ENCODE measurements at places on chromosomes 16 and 17. TPM values are rescaled to one million over a fixed set of nuclear protein-coding genes. Genes with fewer than 3 reads are reported as not detected.

GRCh38 chr17:8629371-8630226 lies 926 bp downstream of the MYH10 start:
- DNase-seq, result no peak

The OR1F1 gene
- not detected for total RNA-seq

- no peak for DNase-seq
Measured at GRCh38 chr16:78773706-78774105, 674.3 kb downstream of the WWOX start.

DNA sequence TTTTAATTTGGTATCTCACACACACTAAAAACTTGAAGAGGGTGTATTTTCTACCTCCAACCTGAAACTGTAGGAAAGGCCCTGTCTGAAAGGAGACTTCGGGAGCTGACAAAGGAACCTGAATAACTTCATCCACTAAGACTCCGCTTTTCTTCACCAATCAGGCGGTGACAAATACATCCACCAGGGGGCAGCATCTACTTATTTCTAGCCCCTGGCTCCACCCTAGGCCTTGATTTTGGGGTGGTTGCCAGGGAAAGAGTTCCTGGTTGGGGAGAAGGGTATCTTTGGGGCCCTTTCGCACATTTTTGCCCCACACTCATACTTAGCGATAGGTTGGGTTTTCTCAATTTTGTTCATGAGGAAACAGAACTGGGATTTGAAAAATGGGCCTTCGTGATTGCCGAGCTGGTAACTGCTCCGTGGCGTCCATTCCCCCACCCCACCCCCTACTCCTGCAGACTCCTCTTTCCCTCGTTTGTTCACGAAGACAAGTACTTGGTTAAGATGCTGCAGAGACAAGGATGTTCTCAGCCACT lies 4.8 kb upstream of the ARL4D start:
- peak; percentile 96 for DNase-seq

The SMIM36 gene
- not detected for total RNA-seq

- DNase-seq, result no peak
Measured at GRCh38 chr17:54339731-54340130, 517.0 kb downstream of the KIF2B start.

The GUCY2D gene
- total RNA-seq, result not detected

DNA sequence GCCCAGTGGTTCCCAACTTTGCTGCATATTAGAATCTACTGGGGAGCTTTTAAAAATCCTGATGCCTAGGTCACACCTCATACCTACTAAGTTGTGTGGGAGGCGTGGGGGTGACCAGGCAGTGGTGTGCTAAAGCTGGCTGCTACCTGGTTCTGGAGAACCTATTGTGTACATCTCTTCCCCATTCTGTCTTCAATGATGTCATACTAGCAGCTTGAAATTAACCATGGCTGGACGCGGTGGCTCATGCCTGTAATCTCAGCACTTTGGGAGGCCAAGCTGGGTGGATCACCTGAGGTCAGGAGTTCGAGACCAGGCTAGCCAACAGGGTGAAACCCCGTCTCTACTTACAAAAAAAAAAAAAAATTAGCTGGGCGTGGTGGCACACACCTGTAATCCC lies 11.3 kb upstream of the NLK start:
- no peak for DNase-seq

GRCh38 chr16:57345021-57345420 lies 13.6 kb upstream of the CCL22 start:
- no peak for DNase-seq

The CRISPLD2 gene
- 76.4 TPM for total RNA-seq

GRCh38 chr16:7714775-7715174 lies 382.1 kb downstream of the RBFOX1 start:
- DNase-seq, result no peak

The FBF1 gene
- 6.3 TPM for total RNA-seq

DNA sequence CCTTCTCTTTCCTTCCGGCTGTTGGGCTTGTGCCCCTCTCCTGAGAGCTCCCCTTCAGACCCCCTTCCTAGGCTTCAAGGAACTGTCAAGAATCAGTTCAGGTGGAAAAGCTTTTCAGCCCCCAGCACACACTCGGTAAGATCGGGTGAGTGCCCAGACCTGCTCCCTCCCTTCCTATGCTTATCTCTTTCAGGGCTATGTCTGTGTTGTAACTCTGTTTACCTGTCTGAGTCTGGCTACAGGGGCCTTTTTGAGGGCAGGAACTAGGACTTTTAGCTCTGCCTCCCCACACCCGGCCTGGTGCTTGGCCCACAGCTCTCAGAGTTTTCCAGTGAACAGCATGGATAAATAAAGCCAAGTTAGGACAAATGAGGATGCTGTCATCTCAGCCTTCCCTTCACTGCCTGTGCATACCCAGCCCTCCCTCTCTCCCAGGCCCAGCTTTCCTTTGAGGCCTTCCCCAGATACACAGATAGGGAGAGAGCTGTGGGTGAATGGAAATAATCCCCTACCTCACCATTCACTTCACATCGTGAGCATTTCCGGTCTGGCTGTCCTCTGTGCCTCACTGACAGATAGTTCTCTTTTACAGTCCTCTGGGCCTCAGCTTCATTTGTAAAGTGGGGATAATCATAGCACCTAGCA lies 5.7 kb upstream of the MRPS23 start:
- DNase-seq, result no peak

GRCh38 chr17:78977997-78978973 lies 1.4 kb downstream of the LGALS3BP start:
- no peak for DNase-seq

GRCh38 chr16:84737192-84738011 lies 37.6 kb downstream of the USP10 start:
- no peak for DNase-seq

- no peak for DNase-seq
Measured at GRCh38 chr17:82350182-82351030, 8.6 kb upstream of the TEX19 start.

DNA sequence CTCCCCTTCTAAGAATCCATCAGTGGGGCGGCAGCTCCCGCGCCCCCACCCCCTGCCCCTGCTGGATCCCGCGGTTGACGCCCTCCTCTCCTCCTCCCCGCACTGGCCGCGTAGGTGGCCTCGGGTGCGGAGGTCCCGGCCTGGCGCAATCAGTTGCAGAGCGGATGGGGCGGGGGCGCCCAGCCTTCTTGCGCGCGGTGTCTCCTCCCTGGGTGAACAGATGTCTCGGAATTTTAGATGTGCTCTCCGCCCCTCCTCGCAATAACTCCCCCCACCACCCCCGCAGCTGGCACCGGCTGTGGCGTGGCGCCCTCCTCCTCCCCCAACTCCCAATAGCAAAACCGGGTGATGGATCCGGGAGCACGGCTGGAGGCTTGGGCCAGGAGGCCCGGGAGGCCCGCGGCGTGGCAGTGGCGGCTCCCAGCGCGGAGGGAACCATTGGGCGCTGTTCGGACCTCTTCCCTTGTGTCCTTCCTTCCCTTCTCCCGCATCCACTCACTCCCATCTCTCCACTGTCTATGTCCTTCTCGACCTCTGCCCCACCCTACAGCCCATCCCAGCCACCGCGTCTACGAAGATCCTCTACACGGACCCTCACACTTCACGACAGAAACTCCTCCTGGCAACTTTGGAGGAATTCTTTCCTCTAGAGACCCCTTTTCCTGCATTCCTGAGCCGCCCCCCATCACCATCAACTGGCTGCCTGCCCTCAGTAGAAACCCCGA lies 11.0 kb downstream of the NEUROD2 start:
- no peak for DNase-seq

The NOXO1 gene
- 0.30 TPM for total RNA-seq

DNA sequence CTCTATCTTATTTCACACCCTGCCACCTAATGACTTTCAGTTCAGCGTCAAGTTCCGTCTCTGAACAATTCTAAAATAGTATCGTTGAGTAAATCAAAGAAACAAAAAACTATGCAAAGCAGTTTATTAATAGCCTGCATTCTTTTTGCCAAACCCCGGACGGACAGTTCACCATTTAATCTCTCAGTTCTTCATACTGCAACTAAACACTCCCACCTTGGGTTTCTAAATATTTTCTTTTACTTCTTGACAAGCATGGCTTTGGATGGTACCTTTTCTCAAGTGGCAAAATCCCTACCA lies 1.2 kb downstream of the MYH11 start:
- no peak for DNase-seq

- DNase-seq, result no peak
Measured at GRCh38 chr16:52034830-52035229, 512.1 kb downstream of the TOX3 start.

DNA sequence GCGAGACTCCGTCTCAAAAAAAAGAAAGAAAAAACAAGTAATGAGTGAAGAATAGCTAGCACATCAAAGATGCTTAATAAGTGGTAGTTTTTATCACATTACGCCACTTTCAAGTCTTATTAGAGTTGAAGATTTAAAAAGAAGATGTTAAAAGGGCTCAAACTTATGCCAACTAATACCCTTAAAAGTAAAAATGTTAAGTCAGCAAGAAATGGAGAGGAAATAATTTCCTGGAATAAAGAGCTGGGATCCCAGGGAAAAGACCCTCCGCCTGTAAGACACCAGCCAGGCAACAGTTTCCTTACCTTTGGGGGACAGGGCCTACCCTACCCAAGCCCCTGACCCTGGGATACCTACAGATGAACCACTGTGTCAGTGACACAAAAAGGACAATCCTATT lies 3.6 kb downstream of the XPO6 start:
- no peak for DNase-seq

- no peak for DNase-seq
Measured at GRCh38 chr16:69057400-69058378, 47.8 kb upstream of the HAS3 start.

The COQ9 gene
- total RNA-seq, result 153 TPM

The TBC1D3 gene
- not detected for total RNA-seq

The RGS11 gene
- total RNA-seq, result 8.3 TPM

The CDK12 gene
- total RNA-seq, result 18.9 TPM

DNA sequence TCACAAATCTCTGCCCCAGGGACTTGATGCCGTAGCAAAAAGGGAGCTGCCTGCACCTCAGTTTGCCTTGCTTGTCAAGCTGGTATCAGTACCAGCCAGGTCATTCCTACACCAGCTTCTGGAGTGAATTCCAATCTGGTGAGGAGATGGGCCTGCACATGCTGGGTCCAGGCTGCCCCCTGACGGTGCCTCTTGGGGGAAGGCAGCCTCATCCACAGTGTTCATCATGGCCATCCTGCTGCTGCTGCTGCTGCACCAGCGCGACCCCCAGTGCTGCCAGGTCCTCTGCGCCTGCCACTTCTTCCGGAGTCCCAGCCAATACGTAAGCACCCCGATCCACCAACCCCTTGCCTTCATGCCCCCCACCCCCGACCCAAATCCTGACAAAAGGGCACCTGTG lies 8.3 kb downstream of the MRPL27 start:
- DNase-seq, result no peak

The SLC5A10 gene
- total RNA-seq, result 0.16 TPM

The C16orf92 gene
- not detected for total RNA-seq

DNA sequence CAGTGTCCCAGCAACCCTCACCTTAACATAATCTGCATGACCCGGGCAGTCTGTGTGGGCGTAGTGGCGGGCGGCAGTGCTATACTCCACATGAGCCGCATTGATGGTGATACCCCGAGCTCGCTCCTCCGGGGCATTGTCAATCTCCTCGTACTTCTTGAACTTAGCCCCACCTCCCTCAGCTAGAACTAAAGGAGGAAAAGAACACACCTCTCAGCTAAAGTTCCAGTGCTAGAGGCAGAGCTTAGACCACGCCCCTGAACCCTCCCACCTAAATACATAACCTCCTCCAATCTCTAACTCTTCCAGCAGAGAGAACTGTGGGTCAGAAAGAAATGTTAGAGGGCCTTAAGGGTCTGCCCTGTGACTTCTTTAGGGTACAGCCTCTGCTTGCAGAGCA lies 855 bp downstream of the TUFM start:
- DNase-seq, result no peak

The PPL gene
- total RNA-seq, result 7.5 TPM

GRCh38 chr17:30318155-30318554 lies 15.7 kb downstream of the TMIGD1 start:
- no peak for DNase-seq

The PHKB gene
- total RNA-seq, result 43.7 TPM

The CD300H gene
- total RNA-seq, result not detected

The ABCA5 gene
- total RNA-seq, result 10.3 TPM

- no peak for DNase-seq
Measured at GRCh38 chr16:67881621-67882161, 3.0 kb upstream of the NRN1L start.

The PRSS53 gene
- total RNA-seq, result 0.15 TPM

- DNase-seq, result no peak
Measured at GRCh38 chr17:65690626-65691310, 129.3 kb upstream of the AXIN2 start.

The ABCA10 gene
- total RNA-seq, result 1.3 TPM

DNA sequence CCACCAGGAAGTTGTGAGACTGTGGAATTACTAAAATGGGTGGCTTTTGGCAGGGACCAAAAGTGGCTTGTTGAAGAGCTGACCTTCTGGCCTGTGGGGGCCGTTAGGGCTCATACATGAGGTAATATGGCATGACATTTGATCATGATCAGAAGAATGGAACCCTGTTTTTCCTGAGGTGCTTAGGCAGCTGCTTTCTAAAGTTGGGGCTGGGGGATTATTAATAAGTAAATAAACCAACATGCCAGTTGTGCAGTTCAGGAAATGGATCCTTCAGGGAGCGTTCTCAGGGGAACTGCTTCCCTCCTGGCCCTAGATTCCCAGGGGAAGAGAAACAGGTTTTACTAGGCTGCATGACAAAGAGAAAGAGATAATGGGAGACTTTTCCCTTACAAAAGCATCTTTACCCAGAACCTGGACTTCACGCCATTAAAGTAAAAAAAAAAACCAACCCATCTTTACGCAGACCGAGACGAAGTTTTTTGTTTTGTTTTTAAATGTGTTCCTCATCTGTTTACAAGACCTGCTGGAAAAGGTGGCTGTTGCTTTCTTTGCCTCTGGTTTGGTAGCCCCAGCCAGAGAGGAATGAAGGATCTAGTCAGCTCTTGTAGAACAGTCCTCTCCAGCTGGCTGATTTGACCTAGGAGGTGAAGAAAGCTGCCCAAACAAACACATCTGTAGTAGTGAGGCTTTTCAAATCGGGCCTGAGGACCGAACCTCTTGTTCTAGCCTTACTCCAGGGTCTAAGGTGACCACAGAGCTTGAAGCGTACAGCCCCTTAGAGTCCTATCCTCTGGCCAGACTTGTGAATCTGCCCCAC lies 22.7 kb downstream of the YPEL2 start:
- no peak for DNase-seq
